ENCODE measurements at places on chromosomes 7 and 10.

- DNase-seq, result no peak
Observed at GRCh38 chr7:128954830-128955802, 17.4 kb downstream of the IRF5 start.

DNA sequence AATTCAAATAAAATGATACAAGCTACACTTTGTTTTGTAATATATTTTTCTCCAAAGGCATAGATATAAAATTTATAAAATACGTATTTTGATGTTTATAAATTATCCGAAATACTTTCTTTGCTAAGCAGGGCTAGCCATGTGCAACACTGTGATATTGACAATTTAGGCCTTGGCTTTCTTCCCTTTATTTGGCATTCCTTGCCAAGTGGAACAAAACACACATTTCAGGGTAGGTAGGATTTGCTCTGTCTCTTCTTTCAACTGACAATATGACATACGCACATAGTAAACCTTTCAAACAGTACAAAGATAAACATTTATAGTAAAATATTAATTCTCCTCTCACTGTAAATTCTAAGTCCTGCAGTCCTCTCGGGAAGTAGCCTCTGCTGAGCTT is 103.3 kb upstream of the POT1 start:
- DNase-seq, result no peak

DNA sequence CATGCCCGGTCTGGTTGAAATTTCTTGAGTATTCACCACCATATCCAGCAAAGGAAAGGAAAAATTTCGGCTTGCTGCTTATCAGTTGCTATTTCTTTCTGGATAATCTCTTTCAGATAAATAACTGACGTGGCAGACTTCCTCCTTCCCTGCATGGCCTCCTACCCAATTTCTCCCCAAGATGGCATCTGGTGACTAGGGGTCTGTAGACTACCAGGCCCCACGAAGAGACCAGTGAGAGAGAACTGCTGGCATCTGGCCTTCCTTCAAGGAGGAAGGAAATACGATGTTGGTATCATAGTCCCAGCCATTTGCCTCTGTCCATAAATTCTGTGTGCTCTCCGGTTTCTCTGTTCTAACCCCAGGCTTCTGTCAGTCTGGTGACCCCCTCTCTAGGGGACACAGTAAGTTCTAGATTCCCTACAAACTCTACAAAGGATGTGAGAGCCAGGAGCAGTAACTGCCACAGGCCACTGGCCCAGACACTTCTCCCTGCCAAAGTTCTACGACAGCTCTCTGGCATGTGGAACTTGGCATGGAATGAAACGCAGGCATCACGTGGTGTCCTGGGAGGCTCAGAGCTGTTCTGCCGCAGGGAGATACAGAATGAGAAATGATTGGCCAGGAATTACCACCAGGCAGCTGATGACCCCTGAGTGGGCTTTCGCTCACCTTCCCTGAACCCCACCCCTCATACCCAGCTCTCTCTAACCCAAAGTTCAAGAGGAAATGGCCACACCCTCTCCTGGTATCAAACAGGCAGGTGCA is 30.0 kb upstream of the MSRB2 start:
- peak; percentile 61 for DNase-seq

DNA sequence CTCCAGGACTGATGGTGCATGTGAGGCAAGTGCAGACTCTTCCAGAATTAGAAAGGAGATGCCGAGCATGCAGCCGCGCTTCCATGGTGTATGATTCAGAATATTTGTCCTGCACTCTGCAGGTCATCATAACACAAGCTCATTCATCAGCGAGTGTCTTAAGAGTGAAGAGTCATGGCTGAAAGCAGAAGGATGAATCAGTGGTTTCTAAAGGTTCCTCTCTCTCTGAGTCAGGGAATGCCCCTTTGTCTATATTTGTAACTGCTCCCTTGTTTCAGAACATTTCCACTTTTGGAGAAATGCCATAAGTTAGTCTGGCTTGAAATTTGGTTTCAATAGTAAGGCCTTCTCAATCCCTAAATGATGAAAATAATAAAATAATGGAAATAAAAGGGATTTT is 52.3 kb downstream of the HECW1 start:
- DNase-seq, result no peak

GRCh38 chr10:119211176-119211575 is 3.8 kb downstream of the GRK5 start:
- no peak for DNase-seq

DNA sequence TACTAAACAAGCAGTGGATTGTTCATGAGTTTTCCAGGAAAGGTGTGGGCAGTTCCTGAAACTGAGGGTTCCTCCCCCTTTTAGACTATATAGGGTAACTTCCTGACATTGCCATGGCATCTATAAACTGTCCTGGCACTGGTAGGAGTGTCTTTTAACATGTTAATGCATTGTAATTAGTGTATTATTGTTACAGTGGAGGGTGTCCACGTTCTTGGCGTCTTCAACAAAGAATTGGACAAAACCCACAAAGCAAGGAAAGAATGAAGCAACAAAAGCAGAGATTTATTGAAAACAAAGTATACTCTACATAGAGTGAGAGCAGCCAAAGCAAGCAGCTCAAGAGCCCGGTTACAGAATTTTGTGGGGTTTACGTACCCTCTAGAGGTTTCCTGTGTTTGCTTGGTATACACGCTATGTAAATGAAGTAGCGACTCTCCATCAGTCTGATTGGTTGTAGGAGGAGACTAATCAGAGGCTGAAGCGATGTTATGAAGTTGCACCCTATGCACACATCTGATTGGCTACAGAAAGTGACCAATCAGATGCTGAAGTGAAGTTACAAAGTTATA is 175.2 kb downstream of the NSUN6 start:
- no peak for DNase-seq

GRCh38 chr10:11265484-11265883 is 247.8 kb downstream of the CELF2 start:
- no peak for DNase-seq

- no peak for DNase-seq
Observed at GRCh38 chr7:66731986-66732385, 8.5 kb upstream of the RABGEF1 start.

DNA sequence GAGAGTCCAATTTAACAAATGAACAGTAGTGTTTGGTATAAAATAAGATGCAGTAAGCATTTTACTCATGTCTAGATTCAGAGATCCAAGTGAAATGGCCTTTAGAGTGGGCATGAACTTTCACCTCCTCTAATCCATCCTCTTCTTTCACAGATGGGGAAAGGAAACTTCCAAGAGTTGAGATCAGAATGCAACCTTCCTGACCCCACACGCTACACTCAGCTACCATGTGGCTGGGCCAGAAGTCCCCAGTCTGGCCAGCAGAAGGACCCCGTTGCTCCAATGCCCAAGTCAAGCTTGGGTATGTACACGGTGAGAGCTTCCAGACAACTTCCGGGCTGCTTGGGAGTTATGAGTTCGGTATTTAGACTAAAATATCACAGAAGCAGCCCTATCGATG is 228.0 kb downstream of the ELMO1 start:
- no peak for DNase-seq
